ENCODE measurements at places on chromosomes 2 and 18. TPM values are rescaled to one million over a fixed set of nuclear protein-coding genes. Genes with fewer than 3 reads are reported as not detected.

GRCh38 chr2:136770384-136770783 lies 5.0 kb downstream of the THSD7B start:
- no peak for DNase-seq

DNA sequence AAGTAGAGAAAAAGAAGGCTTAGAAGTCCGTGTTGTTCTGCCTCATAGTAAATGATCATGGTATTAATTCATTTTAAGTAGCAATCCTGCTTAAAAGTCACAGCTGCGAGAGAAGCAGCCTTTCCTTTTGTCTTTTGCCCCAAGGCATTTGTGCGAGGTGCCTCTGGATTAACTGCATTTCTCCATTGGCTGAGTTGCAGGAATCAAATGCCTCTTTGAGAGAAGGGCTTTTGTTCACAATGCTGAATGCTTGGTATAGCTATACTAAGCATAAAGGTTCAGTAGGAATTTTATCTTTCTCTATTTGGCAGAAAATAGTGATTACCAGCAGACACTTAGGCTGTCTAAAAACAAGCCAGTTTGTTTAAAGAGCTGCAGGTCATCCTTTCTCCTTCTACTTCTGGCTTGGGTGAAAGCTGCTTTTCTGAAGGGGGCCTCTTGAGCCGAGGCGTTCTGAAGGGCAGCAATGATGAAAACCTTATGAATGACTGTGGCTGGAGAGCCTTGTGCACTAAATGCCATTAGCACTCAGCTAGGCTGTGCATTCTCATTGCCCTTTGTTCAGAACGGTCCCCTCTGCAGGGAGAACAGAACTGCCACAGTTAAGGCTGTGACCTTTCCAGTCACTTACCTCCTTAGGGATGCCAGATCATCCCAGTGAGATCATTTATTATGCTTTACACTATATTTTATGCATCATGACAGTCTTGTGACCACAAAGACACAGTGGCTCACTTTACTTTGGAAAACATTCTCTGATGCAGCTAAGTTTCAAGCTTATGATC lies 68.8 kb upstream of the TMEM87B start:
- DNase-seq: no peak

Gene DSG1
- 2.0 TPM for total RNA-seq

DNA sequence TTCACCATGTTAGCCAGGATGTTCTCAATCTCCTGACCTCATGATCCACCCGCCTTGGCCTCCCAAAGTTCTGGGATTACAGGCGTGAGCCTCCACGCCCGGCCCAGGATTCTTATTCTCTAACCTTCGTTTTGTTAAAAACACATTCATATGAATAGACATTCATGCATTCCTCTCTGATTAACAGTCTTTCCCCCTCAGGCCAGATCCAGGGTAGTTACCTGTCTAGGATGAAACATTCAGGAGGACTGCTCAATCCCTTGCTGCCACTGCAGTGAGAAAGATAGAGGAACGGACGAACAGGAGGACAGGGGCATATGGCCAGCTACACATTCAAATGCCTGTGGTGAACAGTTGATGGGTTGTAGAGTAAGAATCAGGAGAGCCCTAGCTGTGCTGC lies 39.6 kb upstream of the EPC2 start:
- DNase-seq: no peak

Gene MC2R
- not detected for total RNA-seq

Gene CIB4
- not detected for total RNA-seq

Data from left cardiac atrium (tissue), 4 donors.